ENCODE measurements at places on chromosomes 2 and 18.

DNA sequence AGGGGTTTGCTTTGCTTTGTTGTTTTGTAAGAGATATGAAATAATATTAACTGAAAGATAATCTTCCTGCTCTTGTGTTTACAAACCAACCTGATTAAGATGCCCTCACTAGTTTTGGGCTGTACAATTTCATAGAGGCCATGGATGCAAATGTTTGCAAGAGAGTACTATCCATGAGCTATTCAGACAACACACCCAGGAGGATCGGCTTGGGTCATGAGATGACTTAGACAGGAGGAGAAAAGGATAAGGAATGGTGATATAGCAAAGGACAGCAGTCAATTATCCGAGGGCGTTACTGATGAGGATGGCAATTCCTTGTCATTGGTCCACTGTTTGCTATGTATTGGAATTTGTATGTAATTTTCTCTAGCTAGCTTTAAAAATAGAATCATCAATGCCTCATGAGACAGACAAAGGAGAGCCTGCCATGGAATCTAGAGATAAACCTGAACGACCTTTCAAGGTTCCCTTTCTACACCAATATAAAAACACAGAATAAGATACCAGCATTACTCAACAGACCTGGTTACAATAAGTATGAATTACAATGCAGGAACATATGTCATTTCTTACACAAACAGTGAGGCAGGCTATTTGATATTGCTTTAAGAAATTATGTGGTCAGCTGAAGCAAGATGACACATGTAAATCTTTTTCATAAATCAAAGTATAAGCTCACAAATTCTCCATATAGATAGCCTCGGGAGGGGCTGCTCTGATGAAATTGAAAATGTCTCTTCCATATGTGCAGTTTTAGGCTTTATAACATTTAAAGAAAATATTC is 54.4 kb upstream of the SOS1 start:
- no peak overlapping the region for H3K27ac ChIP-seq
- H3K36me3 ChIP-seq: no peaks in the 10 kb centered on the region
- H3K27me3 ChIP-seq: no peaks in the 10 kb centered on the region
- H3K4me1 ChIP-seq: no peaks in the 10 kb centered on the region

GRCh38 chr18:22742409-22742808 is 190.7 kb upstream of the RBBP8 start:
- H3K4me3 ChIP-seq: no peak overlapping the region
- H3K4me1 ChIP-seq: no peaks in the 10 kb centered on the region
- H3K36me3 ChIP-seq: no peaks in the 10 kb centered on the region
- no peak for DNase-seq
- no peak overlapping the region for H3K27ac ChIP-seq
- H3K27me3 ChIP-seq: no peaks in the 10 kb centered on the region

GRCh38 chr2:146814971-146815370 is 1029.9 kb upstream of the ACVR2A start:
- H3K27me3 ChIP-seq: no peaks in the 10 kb centered on the region
- H3K27ac ChIP-seq: no peak overlapping the region
- no peak overlapping the region for H3K4me3 ChIP-seq
- no peaks in the 10 kb centered on the region for H3K4me1 ChIP-seq
- no peak for DNase-seq
- no peaks in the 10 kb centered on the region for H3K36me3 ChIP-seq

- H3K4me1 ChIP-seq: 0 out of 3 replicates have a peak, but pooled peaks cover 3% of the 10 kb centered on the region
- DNase-seq: no peak
- H3K36me3 ChIP-seq: peaks cover 69% of the 10 kb centered on the region
- no peaks in the 10 kb centered on the region for H3K27me3 ChIP-seq
These were observed 18.2 kb downstream of the COX7A2L start for GRCh38 chr2:42342795-42343241.

GRCh38 chr18:6370410-6370809 is 44.3 kb downstream of the L3MBTL4 start:
- H3K4me3 ChIP-seq: no peak overlapping the region
- no peaks in the 10 kb centered on the region for H3K27me3 ChIP-seq
- no peaks in the 10 kb centered on the region for H3K4me1 ChIP-seq
- H3K36me3 ChIP-seq: no peaks in the 10 kb centered on the region
- no peak overlapping the region for H3K27ac ChIP-seq
- no peak for DNase-seq

DNA sequence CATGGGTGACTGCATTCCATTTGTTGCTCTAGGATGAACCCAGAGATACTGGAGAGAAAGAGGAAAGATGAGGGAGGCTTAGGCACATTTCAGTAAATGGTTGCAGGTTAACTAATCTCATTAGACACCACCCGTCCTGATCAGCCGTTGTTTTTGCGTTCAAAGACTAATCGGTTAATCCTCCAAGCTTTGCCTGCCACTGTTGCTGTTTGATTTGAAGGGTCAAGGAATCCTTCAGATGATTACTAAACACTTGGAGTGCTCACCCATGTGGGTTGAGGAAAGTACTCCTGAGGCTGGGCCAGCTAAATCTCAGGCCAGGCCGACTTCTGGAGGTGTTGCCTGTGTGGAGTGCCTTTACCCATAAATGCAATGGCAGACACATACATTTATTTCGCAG is 8.6 kb downstream of the SH3RF3 start:
- no peak for DNase-seq
- H3K36me3 ChIP-seq: no peaks in the 10 kb centered on the region

DNA sequence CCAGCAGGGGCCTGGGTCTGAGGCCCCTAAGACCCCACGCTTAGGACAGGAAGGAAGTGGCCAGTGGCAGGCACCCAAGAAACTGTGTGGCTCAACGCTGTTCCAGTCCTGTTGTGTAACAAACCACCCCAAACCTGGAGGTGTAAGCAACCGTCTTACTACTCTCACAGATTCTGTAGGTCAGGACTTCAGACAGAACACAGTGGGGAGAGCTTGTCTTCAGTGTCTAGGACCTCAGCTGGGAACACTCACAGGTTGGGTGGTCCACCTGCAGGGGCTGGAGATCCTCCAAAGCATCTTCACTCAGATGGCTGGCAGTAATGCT is 123.0 kb downstream of the KLHL29 start:
- H3K4me3 ChIP-seq: no peak overlapping the region
- peaks cover 80% of the 10 kb centered on the region for H3K27me3 ChIP-seq
- H3K4me1 ChIP-seq: no peaks in the 10 kb centered on the region
- H3K27ac ChIP-seq: no peak overlapping the region
- H3K36me3 ChIP-seq: no peaks in the 10 kb centered on the region
